ENCODE measurements at places on chromosomes 13 and 19.

DNA sequence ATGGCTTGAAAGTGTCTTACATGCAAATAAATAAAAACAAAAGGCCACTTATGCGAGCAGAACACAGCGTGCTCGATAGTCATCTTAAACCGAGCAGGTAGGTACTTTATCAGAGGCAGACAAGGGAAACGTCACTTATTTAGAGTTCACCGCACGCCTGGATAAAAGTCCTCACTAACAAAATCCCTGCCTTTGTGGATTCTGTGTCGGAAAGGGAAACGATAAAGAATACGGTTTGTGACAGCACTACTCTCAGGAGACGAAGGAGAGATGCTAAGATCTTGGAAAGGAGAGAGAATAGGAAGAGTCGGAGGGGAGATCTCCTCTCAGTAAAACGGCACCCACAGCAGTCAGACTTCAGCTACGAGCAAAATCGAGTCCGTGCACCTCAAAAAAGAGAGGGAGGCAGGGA lies 581 bp downstream of the RCBTB1 start:
- DNase-seq, result no peak

DNA sequence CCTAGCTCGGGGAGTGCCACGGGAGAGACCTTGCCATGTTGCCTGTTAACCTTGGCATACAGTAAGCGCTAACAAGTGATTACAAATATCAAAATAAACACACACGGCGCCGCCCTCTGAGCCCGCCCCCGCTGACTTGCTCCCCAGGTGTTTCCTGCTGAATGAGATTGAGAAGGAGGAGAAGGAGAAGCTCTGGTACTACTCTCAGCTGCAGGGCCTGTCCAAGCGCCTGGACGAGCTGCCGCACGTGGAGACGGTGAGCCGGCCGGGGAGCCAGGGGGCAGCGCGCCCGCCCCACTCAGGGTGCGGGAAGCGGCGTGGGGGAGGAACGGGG lies 5.0 kb downstream of the APC2 start:
- no peak for DNase-seq

- DNase-seq, result no peak
Measured at GRCh38 chr19:498977-499623, 2.8 kb downstream of the MADCAM1 start.

DNA sequence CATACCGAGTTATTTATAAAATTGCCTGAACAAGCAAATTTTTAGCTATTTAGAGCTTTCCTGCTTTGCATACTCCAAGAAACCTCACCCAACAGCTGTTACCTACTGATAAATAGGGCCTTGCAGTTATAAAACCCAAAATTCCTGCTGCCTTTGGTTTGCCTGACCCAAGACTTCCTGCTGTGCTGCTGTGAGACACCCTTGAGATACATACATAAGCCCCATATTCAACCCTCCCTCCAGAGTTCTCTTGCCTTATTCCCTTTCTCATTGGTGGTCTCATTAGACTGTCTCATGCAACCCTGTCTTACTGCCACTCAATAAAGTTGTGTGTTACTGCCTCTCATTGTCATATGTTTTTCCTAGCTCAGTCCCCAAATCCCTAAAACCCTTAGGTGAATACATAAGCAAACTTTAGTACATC lies 677.6 kb downstream of the UQCRFS1 start:
- no peak for DNase-seq

DNA sequence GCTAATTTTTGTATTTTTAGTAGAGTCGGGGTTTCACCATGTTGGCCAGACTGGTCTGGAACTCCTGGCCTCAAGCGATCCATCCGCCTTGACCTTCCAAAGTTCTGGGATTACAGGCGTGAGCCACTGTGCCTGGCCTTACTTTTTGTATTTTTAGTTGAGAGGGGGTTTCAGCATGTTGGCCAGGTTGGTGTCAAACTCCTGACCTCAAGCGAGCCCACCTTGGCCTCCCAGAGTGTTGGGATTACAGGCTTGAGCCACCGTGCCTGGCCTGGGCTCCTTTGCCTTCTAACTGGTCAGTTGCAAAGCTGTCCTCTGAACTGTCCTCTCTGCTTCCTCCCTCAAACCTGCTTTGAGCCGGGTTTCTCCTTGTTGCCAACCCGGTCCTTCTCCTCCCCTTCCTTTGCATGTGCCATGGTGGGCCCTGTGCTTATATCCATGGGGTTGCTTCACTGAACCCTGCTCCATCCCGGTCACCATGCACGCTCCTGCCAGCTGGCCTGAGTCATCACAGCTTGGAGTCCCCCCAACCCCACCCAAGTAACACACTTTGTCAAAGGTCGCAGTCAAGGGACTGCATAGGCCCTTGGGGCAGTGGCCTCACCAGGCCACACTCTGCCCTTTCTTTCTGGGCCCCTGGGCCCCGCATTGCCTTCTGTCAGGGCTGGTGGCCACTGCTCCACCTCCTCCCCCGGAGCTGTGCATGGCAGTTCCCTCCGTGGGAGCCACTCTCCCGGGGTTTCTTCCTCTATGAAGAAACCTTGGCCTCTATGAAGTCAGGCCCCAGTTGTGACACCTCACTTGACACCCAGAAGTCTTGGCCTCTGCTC lies 21.2 kb downstream of the WTIP start:
- DNase-seq, result no peak

- no peak for DNase-seq
Measured at GRCh38 chr13:97332742-97333141, 101.2 kb upstream of the RAP2A start.

GRCh38 chr13:103328899-103329298 lies 262.7 kb upstream of the SLC10A2 start:
- no peak for DNase-seq

DNA sequence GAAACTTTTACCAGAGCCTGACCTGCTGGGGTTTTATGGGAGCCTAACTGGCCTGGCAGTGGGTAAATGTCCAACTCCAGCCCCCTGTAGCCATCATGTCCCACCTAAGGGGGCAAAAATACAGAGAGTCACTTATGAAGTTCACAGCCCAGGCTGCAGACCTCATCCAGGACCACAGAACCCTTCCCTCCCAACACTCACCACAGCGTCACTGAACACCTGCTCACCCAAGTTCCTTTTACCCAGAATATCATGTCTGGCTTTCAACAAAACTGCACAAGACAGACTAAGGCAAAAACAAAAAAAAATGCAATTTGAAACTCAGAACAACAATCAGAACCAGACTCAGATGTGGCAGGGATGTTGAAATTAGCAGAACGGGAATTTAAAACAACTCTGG lies 6.4 kb downstream of the CEACAM3 start:
- DNase-seq, result no peak

- DNase-seq, result no peak
Measured at GRCh38 chr13:26062853-26063444, 11.1 kb upstream of the SHISA2 start.

DNA sequence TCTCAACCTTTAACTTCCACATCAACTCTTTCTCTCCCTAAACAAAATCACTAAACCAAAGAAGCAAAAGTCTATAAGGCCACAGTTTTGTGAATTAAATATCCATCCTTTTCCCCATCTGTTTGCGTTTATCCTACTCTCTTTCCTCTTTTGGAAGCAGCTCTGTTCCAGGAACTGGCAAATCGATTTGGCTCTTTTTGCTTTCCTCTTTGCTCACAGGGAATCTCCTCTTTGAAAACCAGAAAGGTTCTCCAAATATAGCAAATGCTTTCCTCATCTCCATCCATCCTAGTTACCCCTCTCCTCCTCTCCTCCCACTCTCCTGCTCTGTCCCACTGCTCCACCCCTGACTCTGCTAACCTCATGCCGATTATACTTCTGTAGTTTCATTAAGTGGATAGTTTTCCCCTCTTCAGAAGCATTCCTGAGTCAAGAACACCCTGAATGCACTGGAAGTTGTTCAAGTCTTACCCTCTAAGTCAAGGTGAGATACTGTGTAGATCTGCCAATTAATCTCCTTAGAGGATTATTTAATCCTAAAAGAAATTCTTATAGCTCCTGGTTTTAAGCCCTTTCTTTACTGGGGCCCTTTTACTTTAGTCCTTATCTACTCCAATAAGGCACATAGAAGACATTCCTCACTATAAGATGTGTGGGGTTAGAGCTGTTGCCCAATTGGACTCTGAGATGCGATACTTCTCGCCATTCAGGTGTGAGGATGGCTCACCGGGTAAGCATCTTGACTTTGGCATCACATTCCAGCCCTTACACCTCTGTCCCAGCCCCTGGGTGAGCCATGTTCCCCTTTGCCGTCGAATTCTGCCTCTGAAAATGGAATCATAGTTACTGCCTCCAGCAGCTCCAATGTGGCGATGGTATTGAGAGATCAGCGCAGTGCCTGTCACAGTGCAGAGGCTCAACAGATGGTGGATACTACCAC lies 67.6 kb downstream of the COL4A2 start:
- DNase-seq, result no peak

DNA sequence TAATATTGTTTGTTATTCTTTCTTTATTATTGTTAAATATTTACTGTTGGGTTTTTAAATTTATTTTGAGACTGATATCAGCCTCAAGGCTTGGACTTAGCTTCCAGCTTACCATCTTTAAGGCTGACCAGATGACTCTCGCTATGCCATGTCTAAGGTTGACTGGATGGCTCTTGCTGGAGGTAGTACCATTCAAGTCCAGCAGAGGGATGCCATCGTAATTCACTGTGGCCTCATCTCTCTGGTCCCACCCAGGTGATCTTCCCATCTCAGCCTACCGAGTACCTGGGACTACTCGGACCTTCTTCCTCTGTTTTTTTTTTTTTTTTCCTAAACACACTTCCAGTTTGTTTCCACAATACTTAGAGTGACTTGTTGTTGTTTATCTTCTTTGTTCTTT lies 41.7 kb upstream of the ZNF91 start:
- DNase-seq, result no peak

DNA sequence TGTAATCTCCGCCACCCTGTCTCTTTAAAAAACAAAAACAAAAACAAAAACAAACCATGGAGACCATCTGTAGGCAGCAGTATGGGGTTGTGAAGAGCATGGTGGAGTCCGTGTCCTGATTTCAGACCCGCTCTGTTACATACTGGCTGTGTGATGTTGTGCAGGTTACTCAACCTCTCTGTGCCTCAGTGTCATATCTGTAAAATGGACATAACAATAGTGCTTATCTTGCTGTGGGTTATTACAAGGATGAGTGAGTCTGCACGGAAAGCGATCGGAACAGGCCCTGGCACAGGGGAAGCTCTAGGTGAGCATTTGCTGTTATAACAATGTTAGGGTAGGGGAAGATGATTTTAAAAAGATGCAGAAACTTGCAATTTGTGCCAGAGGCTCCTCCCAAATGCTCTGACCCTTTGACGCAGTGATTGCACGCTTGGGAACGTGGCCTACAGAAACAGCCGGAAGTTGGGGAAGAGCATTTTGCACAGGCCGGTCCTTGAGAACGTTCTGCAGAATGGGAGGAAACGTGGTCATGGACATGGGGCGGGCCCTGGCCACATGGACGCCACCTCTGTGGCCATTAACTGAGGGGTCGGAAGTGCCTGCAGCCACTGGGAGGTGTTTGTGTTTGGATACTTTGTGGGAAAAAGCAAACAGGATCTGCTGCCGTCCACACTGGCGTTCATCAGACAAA lies 15.7 kb upstream of the SELENOW start:
- no peak for DNase-seq

DNA sequence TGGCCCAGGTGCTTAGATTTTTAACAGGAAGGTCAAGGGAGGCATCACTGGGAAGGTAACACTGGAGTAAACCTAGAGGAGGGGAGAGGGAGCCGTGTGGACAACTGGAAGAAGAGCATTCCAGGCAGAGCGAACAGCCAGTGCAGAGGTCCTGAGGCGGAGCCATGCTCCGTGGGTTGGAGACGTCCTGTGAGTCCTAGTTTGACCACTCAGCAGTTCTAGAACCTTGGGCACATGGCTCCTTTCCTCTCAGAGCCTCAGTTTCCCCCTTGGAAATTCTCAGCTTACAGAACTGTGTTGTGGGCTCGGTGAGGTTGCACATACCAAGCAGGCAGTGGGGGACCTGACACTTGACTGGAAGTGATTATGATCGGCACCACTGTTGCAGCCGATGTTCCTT lies 130.9 kb downstream of the DPF1 start:
- DNase-seq, result no peak

DNA sequence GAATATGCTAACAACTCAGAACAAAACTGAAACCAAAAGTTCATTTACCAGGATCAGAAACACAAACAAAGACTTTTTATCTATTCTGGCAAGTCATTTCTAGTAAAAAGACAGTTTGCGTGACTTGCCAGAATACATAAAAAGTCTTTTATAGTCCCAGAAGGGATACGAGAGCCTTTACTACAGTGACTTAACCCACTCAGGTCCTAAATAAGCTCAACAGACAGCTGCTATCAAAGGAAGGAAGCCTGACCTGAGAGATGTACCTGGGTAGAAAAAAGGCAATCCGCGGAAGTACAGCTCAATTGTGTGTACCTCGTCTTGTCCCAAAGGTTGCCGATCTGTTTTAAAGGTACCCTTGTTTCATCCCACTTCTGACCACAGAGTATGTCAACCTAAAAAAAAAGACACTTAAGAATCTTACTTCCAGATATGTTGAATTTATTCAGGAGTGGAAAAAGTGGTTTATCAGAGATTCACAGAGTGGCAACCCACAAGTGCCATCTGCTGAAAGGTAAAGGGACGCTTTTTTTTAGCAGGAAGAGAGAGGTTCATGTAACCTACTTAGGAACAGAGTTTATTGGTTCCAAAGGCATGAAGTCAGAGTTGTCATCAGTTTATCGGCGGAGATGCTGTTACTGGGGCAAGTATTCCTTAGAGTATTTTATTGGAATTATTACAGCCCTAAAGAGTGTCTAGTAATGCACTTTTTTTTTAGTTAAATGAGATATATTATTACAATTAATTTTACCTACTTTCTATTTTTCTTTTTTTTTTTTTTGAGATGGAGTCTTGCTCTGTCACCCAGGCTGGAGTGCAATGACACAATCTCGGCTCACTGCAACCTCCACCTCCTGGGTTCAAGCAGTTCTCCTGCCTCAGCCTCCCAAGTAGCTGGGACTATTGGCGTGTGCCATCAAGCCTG lies 69.7 kb upstream of the C1QTNF9B start:
- no peak for DNase-seq

- no peak for DNase-seq
Measured at GRCh38 chr13:94758436-94758960, 46.2 kb upstream of the SOX21 start.
